ENCODE measurements at places on chromosomes 13 and 19.

- no peak for DNase-seq
These were observed 5.8 kb upstream of the DNM2 start for GRCh38 chr19:10712045-10712444.

GRCh38 chr19:14061751-14062557, at the start of gene PALM3:
PALM3 (minus strand) TSS chr19:14062076; CDS start chr19:14061980, 96 bp downstream.
- no peak for DNase-seq

- no peak for DNase-seq
These were observed 476.2 kb downstream of the TSHZ3 start for GRCh38 chr19:30873003-30873402.

GRCh38 chr19:39410017-39410830, 2.2 kb upstream of the PLEKHG2 start:
- peak; percentile 72 for DNase-seq

GRCh38 chr13:30898678-30899241, 7.3 kb upstream of the MEDAG start:
- peak; percentile 7 for DNase-seq

GRCh38 chr13:100666124-100666523, 8.5 kb downstream of the TMTC4 start:
- DNase-seq = no peak

- no peak for DNase-seq
These were observed 1561.0 kb upstream of the MIR17HG start for GRCh38 chr13:89786531-89786930.

DNA sequence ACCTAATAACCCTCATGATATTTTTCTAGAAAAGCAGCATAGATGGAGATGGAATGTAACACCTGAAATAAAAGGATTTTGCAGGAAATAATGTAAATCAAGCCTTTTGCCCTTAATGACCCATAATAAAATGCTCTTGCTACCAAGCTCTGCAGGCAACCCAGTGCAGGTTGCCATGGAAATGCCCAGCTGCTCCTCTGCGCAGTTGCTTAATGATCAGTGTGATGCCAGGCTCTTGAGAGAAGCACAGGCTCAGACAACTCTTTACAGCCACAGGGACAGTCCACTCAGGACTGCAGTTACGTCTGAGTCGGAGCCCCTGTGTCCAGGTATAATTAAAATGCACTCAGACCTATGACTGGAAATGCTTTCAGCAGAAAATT, 165.5 kb downstream of the LACC1 start:
- DNase-seq = no peak

GRCh38 chr19:16527334-16527935, 14.8 kb downstream of the CHERP start:
- DNase-seq = no peak

Data from activated CD4-positive, alpha-beta T cell treated with anti-CD3 and anti-CD28 coated beads, Interleukin-10, Interleukin-2, amounts not matched to agents 100 ng/mL and 50 ng/mL, durations not matched to agents 16 hours and 8 hours (primary cell).